ENCODE measurements at places on chromosomes 12 and 14. TPM values are rescaled to one million over a fixed set of nuclear protein-coding genes. Genes with fewer than 3 reads are reported as not detected.

The TRPV4 gene
- not detected for total RNA-seq

DNA sequence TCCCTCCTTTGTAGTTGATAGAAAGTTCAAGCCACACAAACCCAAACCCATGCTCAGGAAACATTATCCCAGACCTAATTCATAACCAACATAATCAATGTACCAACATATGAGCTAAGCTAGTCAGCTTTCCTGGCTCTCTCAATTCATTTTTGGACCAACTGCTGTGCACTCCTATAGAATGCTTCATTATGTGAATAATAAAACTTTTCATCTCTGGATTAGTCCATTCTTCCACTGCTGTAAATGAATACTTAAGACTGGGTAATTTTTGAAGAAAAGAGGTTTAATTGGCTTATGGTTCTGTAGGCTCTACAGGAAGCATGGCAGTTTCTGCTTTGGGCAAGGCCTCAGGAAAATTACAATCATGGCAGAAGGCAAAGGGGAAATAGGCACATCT is 651.9 kb downstream of the RERGL start:
- no peak for DNase-seq

The HOXC9 gene
- total RNA-seq: not detected

- DNase-seq: no peak
Measured at GRCh38 chr14:77498984-77499527, 440 bp upstream of the ISM2 start.
